ENCODE measurements at places on chromosomes 5 and 9.

GRCh38 chr5:79695526-79695925 is 5.9 kb downstream of the CMYA5 start:
- no peak for DNase-seq

GRCh38 chr9:137534256-137535119 is 15.7 kb downstream of the PNPLA7 start:
- no peak for DNase-seq

- DNase-seq, result no peak
Observed at GRCh38 chr5:172802112-172802511, 31.1 kb upstream of the DUSP1 start.

DNA sequence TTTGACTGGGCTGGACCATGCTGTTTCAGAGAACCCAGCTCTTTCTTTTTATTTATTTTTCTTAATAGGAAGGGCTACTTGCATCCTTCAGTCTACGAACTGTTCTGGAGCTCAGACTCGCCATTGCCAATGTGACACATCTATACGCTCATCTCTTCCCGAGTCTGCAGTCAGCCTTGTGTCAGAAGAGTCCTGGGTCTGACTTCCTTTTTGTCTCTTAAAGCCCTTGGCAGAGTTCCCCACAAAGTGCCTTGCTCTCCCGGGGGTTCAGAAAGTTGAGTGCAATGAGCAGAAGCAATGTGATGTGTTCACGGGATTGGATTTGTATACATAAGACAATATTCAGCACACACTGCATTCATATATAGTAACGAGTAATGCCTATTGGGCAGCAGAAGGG is 140.4 kb downstream of the ATPSCKMT start:
- no peak for DNase-seq

DNA sequence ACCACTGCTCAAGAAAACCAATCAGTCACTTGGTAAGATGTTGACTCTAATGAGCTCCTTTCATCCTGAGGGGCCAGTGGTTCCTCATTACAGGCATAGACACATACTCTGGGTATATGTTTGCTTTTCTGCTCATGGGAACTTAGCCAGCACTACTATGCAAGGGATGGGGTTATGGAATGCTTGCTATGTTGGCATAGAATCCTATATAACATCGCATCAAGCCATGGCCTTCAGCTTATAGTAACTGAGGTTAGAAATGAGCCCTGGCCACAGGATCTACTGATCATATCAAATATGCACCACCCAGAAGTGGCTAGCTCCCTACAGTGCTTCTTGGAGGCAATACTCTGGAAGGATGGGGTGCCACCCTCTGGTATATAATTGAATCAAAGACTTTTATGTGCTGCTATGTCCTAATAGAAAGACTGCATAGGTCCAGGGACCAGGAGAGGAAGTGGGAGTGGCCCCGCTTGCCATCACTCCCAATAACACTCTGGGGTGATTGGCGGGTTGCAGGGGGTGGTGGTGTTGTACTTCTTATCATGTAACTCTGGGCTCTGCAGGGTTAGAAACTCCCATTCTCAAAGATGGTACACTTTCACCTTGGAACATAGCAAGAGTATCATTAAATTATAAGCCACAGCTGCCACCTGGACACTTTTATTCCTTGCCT is 70.3 kb downstream of the ZNF366 start:
- no peak for DNase-seq

- DNase-seq, result no peak
Observed at GRCh38 chr9:89608641-89609335, 4.0 kb downstream of the GADD45G start.

DNA sequence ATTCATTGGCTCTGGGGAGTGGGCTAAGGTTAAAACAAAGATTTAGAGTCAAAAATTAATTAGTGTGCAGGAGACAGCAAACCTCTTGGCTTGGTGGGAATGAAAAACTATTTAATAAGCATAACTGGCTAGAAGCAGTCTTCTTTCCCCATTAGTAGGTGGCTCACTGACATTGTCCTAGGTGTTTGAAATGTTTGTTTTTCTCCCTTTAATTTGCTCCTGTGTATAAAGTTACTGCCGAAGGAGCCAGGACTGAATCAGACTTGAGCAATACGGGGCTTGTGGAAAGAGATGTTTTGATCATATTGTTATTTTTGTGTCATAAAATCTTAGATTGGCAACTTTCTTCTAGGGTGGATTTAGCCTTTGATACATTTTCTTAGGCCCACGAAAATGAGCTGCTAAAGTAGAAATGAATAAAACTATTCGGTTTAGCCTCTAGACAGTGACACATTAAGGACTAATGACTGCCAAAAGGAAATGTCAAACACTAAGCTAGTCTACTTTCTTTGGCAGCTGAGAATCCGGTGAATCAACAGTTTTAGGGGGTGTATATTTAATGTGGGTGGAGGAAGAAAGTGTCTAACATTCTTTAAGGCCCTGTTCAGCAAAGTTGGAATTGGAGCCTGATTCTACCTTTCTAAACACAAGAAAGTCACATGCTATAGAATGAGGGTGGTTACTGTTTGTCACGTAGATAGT is 30.2 kb downstream of the LRRTM2 start:
- DNase-seq, result no peak

DNA sequence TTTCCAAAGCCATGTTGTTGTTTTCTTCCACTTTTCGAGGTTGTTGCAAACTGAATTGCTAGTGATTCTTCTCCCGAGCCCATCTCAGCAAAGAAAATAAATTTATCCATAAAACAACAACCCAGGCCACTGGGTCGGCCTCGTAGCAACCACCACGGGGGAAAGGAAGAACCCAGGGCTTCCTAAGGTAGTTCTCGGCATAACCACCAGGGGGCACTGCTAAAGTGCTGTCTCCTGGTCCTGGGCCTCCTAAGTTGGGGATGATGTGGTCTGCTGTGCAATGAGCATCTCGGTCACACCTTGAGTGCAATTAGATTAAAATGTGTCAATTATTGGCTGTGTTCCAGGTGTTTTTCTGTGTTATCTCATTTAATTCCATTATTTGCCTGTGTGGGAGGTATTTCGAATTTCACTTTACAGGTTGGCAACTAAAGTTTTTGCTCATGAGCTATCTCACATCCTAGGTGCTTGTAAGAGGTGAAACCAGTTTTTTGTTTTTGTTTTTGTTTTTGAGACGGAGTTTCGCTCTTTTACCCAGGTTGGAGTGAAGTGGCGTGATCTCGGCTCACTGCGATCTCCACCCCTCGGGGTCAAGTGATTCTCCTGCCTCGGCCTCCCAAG is 102.8 kb upstream of the DAP start:
- DNase-seq, result no peak

Measured in cerebellar nuclear complex (tissue), 1 donor.